IMR-90 (cell line): ENCODE measurements at places on chromosomes 4 and X.

- no peak for DNase-seq
Measured at GRCh38 chr4:44988011-44988410, 261.7 kb upstream of the GNPDA2 start.

GRCh38 chr4:37980246-37980645 is 20.0 kb downstream of the PTTG2 start:
- no peak for DNase-seq

DNA sequence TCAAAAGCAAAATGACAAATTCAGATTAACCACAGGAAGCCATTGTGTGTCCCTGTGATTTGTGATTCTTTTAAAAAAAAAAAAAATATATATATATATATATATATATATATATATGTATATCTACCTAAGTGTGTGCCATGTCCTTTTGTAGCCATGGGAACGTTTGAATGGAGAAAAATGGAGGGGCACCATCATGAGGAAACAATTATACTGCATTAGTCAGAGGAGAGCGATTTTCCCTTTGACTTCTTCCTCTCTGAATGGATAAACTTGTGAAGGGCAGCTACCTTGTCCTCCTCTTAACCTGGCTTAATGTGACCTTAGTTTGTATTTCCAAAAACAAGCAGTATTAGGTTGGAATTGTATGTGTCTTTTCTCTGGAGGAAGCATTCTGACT is 23.3 kb upstream of the CBLL2 start:
- DNase-seq = no peak

DNA sequence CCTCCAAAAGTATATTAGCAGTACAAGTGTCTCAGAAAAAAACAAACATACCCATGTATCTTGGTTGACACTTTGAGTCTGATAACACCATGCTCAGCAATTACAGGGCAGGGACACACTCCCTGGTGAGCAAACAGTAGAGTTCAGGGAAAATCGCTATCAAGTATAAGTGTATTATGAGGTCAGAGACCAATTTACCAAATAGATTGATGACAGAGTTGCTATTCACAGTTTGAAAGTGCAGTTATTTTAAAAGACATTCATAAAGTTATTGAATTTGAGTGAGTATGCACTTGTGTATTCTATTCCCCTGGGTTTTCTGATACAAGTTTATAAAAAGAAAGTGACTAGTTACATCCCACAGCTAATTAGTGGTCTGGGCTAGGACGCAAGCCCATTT is 10.2 kb upstream of the LONRF3 start:
- DNase-seq = no peak

- no peak for DNase-seq
Measured at GRCh38 chr4:153113838-153114105, 90.5 kb upstream of the TRIM2 start.

DNA sequence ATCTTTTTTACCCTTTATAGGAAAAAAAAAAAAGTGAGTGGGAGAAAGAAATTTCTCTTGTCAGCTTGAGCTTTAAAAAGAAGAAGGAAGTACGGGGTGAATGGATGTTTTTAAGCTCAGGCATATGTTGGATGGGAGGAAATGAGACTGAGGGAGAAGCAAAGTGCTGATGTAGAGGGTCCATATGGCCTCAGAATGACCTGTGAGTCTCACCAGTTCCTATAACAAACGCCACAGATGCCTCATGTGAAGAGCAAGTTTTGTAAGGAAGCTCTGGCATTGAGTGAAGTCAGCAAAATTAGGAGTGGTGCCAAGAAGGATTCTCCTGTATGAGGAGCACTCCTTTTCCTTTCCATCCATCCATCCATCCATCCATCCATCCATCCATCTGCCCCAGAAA is 214.6 kb downstream of the PTTG2 start:
- peak; percentile 48 for DNase-seq

GRCh38 chrX:2501559-2502102 is 855 bp upstream of the DHRSX start:
- no peak for DNase-seq

DNA sequence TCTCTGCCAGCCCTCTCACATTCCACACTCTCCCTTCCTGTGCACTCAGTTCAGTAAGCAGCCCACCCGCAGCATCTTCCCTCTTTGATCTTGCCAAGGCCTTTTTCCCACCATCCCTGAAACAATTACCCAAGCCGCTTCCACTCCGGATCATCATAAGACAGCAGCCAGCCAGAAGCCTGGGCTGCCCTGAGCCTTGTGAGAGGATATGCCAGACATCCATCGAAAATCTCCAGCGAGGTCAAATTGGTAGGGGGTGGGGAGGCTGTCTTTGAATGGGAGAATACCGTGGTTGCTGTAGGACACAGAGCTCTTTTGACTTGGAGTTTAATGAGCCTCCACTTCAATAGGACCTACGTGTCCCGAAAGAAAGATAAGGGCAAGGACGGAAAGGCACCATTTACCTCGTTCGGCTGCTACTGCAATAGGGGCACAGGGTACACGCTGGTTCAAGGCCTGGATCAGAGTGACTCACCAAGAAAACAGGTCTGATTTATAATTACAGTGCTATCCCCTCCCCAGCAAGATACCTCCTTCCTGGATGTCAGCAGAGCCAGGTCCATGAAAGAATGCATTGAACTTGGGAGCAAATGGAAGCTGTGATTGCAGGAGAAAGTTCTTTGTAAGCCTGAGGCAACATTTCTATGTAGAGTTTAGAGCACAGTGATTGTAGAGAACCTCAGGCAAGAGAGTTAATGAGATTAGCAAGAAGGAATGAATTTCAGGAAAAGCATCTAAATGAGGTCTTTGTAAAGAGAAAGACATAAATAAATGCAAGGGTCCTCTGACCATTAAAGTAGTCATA is 39.5 kb downstream of the AMOT start:
- DNase-seq = no peak
